ENCODE measurements at places on chromosomes 2 and 18.

DNA sequence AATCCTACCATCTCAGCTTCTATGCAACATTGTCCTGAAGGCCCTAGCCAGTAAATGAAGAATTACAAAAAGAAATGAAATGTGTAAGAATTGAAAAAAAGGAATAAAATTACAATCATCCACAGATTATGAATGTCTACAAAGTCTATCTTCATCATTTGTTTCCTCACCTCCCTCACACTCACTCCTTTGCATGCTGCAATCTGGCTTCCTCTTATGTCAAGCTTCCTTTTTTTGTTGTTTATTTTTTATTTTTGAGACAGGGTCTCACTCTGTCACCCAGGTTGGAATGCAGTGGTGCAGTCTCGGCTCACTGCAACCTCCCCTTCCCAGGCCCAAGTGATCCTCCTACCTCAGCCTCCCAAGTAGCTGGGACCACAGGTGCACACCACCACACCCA is 129.0 kb downstream of the CABYR start:
- DNase-seq = no peak

DNA sequence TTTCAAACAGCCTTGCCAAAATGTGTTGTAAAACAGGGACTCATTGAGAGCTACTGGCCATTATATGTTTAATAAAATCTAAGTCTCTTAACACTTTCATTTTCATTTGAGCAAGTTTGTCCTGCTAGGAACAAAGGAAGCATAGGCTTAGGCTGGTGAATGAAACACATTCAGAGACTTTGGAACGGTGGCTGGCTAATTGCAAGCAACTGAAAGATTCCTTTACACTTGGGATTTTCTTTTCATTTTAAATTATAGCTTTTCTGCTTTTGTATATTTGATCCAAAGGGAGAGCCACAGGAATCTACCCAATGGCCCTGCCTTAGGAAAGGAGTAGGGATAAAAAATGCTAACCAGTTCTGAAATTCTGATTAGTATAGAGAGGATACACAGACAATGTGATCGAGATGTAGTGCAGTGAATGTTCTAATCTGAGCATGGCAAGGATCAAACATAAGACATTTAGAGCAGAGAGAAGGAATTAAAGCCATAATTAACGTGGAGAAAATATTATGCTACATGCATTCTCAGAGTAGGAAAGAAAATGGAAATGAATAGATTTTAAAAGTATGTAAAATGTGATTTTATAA is 911.4 kb upstream of the SLC39A10 start:
- no peak for DNase-seq

GRCh38 chr2:68934021-68934420 is 18.7 kb downstream of the GKN2 start:
- no peak for DNase-seq

GRCh38 chr2:238431-238830 is 25.4 kb downstream of the SH3YL1 start:
- no peak for DNase-seq

- no peak for DNase-seq
Measured at GRCh38 chr2:222876947-222877346, 16.1 kb downstream of the ACSL3 start.

DNA sequence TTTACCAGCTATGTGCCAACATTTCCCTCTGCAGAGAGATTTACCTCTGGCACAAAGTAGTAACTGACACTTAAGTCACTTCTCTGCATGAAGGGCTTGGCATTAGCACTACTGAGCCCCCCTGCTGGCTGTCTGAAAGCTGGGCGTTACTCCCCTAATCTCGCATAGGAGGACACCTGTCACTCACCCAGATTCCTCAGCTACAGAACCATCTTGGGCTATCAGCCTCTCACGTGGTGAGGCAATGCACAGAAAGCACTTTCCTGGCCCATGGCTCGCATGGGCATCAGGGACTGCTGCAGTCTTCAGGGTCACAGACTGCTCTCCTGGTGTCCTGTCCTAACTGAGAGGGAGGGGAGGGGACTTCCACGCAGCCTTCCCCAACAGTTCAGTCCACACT is 12.0 kb downstream of the SERPINE2 start:
- DNase-seq = no peak

DNA sequence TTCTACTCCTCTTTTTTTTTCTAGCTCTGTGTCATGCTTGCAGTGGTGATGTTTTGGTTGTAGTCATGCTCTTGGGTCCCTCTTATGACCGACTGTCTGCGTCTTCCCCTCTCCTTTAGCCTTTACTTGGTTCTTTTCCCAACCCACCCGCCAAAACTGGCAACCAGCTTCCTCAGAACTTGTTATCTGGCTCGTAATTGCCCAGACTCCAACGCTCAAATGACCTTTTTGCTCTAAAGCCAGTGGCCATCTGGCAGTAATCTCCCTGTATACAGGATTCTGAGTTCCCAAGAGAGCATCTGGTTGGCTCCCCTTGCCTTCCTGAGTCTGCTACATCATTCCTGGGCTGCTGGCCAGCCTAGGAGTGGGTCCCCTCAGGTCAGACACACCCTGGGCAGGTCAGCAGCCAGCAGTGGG is 147.2 kb downstream of the MGAT5 start:
- no peak for DNase-seq

DNA sequence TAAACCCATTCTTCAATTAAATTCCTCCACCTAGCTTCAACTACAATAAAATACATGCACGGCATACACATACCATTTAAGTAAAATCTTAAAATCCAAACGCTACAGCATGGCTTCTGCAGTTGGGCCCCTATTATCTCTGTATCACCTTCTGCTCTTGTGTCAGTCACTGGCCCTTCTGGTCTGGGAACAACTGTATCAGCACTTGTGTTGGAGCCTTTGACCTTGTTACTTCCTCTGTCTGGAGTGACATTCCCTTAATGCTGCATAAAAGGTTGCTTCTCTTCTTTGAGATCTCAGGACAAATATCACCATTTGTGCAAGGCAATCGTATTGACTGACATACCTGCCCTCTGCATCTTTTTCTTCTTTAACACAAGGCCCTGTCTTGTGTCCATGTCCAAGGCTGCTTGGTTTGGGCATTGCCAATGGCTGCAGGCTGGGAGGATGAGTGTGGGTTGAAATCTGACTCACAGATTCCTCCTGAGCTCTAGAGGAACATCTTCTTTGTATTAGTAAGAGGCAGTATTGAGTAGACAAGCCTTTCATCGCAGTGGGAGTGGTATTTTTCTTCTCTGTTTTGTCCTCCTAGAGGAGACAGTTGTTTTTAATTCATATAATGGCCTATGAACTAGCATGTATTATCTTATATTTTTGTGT is 267.8 kb upstream of the TRIB2 start:
- DNase-seq = no peak
